ENCODE measurements at places on chromosomes 3 and 15.

DNA sequence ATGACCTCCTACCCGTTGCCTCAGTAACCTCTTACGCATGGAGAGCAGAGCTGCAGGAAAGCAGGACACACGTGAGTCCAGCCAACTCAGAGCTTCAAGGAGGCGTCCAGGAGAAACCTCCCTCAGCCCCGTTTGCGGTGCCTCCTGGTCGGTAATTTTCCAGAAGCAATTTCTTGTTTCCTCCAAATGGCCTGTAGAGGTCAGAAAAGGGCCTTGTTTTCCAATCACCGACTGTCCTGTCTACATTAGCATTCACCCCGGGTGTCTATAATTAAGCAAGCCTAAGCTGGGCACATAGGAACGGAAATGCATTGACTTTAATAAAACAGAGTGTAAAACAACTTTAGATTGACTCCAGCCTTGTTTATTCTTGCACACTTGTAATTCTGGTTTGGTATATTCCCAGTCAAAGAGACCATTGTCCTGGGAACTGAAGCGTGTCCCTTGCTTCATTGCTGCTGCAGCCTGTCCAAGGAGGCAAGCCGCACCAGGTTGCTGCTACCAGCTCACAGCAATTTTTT, 836.2 kb downstream of the AGBL1 start:
- DNase-seq: peak; percentile 3

GRCh38 chr3:58358808-58359207, 26.1 kb downstream of the PXK start:
- no peak for DNase-seq

GRCh38 chr3:143849854-143850549, 1.7 kb upstream of the SLC9A9 start:
- no peak for DNase-seq

DNA sequence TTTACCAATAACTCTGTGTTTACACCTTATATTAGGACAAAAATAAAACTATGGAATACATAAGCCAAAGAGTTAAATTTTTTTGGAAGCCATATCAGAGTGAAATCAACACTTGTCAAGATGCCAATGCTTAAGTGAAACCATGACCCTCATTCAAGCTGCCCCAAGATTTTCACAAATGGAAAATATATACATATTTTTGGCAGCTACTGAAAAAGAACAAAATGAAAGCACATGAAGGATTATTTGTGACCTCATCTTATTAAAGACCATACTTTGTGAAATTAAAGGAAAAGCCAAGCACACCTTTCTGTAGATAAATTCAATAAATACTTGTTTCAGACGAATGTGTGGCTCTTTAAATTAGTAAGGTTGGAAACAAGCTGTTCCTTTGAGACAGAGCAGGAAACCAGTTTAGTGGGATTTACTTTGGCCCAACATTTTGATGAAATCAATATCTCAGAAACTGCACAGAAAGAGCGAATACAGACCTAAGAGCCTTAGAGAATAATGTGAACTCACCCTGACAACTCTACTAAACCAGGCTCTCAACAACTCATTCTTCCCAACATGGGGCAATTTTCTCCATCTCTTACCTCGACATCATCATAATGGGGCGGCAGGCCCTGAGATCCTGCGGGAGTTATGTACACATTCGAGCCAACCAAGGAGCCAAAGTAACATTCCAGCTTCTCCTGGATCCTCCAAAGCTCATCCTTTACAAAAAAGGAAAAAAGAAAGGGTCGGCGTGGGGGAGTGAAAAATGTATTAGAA, 11.1 kb downstream of the RIOX2 start:
- no peak for DNase-seq

GRCh38 chr3:32195995-32196540, 42.4 kb upstream of the CMTM8 start:
- no peak for DNase-seq

DNA sequence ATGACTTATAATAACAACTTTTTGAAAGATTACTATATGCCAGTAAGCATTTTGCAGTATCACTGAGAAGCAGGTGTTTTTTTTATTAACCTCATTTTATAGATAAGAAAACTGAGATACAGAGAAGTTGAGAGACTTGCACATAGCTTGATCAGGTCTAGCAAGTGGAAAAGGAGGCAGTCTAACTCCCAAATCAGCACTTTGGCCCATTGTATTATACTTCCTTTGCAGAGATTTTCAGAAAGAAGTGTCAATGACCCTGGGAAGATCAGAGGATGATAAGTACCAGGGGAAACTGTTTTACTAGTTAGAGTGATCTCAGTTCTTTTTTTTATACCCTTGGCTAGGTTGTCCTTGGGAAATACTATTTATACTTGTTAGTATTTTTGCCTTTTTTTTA, 358.7 kb downstream of the SQOR start:
- no peak for DNase-seq

DNA sequence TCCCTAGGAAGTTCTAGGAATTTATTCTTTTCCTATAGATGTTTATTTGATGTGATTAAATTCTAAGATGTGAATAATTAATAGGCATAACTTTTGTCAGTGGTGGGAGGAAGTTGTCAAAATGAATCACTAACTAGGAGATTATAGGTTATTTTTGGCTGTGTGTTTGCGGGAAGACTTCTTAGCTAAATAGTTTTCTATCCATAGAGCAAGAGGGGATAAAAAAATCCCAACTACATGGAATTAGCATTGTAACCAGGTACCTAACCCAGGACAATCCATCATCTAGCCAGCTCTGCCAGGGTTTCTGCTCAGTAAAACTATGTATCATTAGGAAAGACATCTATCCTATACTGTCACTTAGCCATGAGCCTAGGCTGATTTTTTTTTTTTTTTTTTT, 23.9 kb downstream of the SLC30A4 start:
- DNase-seq: no peak

DNA sequence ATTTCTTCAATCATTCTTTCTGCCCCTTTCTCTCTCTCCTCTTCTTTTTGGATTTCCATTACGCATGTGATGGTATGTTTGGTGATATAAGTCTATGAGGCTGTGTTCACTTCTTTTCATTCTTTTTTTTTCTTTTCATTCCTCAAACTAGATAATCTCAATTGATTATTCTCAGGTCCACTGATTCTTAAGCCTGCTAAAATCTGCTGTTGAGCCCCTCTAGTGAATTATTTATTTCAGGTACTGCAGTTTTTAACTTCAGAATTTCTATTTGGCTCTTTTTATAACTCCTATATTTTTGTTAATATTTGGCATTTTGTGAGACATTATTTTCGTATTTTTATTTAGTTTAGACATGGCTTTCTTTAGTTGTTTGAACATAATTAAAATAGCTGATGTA, 671.3 kb upstream of the NECTIN3 start:
- DNase-seq: no peak

DNA sequence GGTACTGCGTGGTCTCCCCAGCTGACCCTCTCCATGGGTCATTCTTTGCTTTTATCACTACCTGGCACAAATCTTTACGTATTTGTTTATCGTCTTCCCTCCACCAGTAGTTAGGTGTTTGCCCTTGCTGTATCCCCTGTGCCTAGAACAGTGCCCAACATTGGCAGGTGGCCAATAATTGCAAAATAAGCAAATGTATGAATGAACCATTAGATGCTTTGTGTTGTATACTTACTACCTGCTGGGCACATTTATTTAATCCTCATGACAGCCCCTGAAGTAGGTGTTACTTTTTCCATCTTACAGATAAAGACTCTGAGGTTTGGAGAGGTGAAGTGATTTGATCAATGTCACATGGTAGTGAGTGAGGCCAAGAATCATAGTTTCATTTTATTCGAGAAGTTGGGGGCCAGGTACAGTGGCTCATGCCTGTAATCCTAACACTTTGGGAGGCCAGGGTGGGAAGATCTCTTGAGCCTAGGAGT, 2.0 kb upstream of the TWF2 start:
- DNase-seq: no peak

DNA sequence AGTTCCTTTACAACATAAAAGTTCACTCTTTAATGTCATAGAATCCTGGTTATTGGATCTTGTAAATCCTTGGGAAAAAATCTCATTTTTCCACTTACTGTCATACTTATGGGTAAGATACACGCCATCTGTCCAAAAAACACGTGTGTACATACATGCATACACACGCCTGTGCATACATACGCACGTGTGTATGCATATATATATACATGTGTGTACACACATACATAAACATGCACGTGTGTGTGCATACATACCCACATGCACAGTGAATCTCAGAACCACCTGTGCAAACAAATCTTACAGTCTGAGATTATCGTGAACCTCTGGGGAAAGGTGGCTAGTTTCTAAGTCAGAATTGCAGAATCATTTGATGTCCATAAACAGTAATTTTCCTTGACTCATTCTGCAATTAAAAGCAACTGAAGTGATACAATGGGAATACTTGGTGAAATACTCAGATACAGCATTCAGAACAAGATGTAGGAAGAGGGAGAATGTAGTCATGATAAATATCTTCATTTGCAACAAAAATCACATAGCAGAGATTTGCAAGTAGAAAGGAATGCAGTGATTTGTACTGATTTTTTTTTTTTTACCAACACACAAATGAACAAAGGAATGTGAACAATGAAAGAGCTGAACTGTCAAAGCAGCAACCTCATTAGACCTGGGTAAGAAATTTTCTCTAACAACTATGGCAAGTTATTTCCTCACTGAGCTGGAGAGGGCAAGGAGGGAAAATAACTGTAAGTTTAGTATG, 160.6 kb upstream of the POU1F1 start:
- no peak for DNase-seq

DNA sequence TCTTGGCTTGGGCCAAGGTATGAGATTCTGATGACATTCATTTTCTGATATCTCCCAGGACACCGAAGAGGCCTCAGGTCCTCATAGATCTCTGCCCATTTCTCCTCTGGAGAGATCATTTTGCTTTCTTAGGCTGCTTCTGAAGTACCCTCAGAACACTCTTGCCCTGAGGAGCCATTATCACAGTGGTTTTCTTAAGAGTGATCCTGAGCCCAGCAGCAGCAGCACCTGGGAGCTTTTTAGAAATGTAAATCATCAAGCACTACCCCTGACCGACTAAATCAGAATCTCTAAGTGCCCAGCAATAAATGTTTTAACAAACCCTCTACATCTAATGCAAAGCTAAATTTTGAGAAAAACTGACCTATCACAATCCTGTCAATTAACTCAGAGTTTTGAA, 40.6 kb upstream of the SLC9A9 start:
- no peak for DNase-seq

DNA sequence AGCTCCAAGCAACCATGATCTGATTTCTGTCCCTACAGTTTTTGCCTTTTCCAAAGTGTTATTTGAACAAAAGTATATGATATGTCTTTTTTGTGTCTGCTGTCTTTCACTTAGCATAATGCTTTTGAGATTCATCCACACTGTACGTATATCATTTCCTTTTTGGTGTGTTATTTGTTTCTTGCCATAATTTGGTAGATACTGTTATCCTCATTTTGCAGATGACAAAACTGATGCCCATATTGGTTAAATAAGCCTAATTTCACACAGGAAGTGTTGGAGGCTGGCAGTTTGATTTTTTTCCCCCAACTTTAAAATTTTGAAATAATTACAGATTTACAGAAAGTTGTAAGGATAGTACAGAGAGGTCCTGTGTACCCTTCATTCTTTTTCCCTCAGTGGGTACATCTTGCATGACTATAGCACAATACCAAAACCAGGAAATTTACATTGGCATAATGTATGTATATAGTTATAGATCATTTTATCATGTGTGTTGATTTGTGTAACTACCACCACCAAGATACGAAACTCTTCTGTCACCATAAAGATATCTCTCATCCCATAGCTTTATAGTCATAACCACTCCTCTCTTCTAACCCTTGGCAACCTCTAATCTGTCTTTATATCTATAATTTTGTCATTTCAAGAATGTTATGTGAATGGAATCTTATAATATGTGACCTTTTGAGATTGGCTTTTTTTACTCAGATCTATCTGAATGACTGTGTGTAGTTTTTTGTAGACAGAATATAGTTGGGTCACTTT, 55.6 kb downstream of the RASA2 start:
- no peak for DNase-seq

DNA sequence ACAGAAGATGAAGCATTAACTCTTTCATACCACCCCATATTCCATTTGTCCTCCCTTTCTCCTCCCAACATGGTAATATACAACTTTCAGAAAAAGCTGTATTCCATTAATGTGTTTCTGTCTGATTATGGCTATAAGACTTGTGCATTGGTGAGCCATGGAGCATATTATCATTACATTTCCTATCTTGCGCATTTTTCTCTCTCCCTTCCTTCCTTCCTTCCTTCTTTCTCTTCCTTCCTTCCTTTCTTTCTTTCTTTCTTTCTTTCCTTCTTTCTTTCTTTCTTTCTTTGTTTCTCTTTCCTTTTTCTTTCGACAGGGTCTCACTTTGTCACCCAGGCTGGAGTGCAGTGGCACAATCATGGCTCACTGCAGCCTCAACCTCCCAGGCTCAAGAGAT, 25.5 kb upstream of the PDE8A start:
- no peak for DNase-seq

DNA sequence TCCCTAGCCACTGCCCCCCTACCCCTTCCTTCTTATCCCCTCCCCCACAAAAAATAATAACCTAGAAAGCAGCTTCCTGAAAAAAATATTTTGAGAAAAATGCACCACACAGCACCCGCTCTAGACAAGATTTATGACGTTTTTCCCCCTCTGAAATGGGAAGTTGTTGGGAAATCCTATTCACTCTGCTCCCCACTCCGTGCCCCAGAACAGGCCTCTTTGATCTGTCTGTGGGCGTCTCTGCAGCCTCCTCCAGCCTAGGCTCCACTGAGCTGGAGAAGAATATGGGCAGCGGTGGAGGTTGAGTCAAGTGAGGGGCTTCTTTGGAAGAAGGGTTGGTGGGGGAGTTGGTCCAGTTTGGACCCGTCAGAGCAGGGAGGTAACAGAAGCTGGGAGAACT, 28.5 kb upstream of the POLG start:
- DNase-seq: no peak

DNA sequence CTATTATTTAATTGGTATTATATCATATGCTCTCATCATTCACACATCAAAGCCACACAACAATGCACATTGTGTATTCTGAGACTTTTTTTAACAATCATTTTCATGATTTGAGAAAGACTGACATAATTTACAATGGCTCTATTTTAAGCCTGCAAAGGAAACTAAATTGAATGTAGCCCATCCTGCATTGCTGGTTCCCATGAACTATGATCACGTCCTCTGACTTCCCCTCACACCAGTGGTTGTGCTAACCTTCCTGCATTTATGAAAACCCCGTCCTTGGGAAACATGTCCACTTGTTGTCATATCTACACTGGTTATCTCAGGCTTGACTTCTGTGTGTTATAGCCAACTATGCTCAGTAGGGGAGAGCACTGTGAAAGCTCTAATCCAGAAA, 546.2 kb downstream of the MECOM start:
- no peak for DNase-seq

GRCh38 chr3:99620077-99620767, 18.2 kb upstream of the COL8A1 start:
- no peak for DNase-seq

DNA sequence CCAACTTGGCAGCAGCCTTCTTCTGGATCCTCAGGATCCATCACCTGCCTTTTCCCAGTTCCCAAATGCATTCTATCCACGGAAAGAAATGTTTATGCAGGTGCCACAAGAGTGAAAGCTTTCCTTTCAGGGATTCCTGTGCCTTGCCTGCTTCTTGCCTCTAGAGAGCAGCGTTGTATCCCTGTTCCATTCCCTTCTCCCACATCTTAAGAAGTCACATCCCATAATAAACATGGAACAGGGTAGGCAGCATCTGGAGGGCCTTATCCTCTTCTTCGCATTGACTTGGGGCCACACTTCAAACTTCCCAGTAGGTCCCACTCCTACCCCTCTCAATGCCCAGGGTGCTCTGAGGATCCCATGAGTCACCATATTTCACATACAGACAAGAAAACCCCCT, 72.7 kb upstream of the DCLK3 start:
- no peak for DNase-seq

Data from H54 (cell line).